Activated naive CD4-positive, alpha-beta T cell (primary cell): ENCODE measurements at places on chromosomes 5 and 9.

- no peak for DNase-seq
These were observed 1071.9 kb upstream of the ARRDC3 start for GRCh38 chr5:92455011-92455410.

DNA sequence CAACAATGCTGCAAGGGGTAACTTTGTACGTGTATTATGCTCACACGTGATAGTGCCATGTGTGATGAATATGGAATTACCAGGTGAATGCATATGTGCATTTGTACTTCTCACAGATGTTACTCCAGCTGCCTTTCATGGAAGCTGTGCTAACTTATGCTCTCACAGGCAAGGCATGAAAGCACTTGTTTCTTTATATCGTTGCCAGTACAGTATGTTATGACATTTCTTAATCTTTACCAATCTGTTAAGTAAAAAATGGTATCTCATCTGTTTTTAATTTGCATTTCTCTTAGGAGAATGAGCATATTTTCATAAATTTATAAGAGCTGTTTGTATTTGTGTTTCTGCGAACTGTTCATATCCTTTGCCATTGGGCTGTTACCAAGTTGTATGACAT is 311.8 kb upstream of the DMRT1 start:
- DNase-seq: no peak

DNA sequence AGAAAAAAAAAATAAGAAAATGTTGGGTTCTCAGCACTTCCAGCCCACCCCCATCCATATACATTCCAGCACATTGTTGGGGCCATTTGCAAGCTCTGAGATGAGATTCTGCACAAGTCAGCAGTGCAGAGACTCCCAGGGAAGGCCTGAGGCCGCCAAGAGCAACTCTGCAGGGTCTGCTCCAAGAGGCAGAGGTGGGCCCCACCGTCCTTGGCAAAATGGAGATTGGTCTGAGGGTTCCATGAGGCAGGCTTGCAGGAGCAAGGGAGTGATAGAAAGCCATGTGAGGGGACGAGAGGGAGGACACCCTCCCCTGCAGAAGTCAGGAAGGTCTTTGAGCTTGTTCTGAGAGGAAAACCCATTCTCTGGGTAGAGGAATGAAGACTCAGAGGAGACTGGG is 51.9 kb upstream of the SAP30L start:
- no peak for DNase-seq

- DNase-seq: no peak
These were observed 213.9 kb downstream of the PRDM9 start for GRCh38 chr5:23721336-23721735.

GRCh38 chr9:131997779-131998178 is 81.9 kb downstream of the MED27 start:
- no peak for DNase-seq

- DNase-seq: no peak
These were observed 5.3 kb downstream of the CKMT2 start for GRCh38 chr5:81238460-81238859.

- no peak for DNase-seq
These were observed 85.4 kb upstream of the CPEB4 start for GRCh38 chr5:173802670-173803165.

GRCh38 chr5:159082474-159082873 is 17.2 kb downstream of the EBF1 start:
- DNase-seq: no peak

DNA sequence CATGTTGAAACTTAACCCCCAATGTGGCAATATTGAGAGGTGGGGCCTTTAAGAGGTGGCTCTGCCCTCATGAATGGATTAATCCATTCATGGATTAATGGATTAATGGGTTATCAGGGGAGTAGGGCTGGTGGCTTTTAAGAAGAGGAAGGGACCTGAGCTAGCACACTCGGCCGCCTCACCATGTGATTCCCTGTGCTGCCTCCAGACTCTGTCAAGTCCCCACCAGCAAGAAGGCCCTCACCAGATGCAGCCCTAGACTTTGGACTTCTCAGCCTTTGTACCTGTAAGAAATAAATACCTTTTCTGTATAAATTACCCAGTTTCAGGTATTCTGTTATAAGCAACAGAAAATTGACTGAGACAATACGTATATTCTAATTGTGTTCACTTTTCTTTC is 272.2 kb upstream of the DMRT1 start:
- DNase-seq: no peak

GRCh38 chr5:113778147-113778546 is 264.7 kb downstream of the YTHDC2 start:
- DNase-seq: no peak

GRCh38 chr5:170221327-170221741 is 11.5 kb upstream of the C5orf58 start:
- DNase-seq: no peak

GRCh38 chr5:35117967-35118366 is 70.2 kb upstream of the AGXT2 start:
- DNase-seq: no peak

- no peak for DNase-seq
These were observed 541.0 kb downstream of the DTWD2 start for GRCh38 chr5:118447350-118447749.

DNA sequence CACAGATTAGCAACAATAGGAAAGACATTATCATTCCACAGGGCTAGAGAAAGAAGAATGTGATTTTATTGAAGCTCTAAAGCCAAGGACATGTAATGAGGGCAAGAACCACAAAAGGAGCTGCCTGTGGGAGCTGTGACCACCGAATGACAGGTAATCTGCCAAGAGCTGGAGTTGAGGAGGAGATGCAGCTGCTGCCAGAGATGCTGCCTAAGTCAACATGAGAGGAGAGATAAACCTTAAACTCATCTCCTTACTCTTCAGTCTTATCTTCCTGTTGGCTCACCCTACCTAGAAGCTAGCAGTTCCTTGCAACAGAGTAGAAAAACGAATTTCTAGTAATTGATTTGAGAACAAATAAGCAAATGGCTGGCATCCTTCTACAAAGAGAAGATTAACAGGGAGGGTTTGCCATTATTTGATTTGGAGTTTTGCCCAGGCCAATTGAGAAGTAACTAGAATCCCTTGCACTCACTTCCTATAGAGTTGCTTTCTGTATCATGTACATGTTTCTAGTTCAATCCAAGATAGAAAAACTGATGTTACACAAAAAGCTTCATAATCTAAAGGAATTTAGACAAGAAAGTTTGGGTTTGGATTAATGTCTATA is 539.2 kb downstream of the TLE1 start:
- DNase-seq: no peak

- DNase-seq: no peak
These were observed 140.3 kb upstream of the RETREG1 start for GRCh38 chr5:16757146-16757545.

DNA sequence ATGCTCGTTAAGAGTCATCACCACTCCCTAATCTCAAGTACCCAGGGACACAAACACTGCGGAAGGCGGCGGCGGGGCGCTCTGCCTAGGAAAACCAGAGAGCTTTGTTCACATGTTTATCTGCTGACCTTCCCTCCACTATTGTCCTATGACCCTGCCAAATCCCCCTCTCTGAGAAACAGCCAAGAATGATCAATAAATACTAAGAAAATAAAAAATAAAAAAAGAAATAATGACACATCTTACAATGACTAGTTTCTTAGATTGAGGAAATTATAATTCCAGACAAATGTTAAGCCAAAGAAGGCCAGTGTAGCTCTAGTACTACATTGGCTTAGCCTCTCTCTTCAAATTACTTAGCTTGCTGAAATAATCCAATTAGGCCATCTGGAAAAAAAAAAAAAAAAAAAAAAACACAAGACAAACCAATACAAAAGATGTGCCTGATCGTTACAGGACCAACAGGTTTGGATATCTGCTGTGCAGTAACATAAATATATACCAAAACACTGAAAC is 58.0 kb downstream of the ANXA2R start:
- DNase-seq: no peak

GRCh38 chr5:102713278-102713677 is 41.8 kb upstream of the PAM start:
- DNase-seq: no peak

GRCh38 chr5:156036640-156037039 is 290.3 kb upstream of the SGCD start:
- DNase-seq: no peak

DNA sequence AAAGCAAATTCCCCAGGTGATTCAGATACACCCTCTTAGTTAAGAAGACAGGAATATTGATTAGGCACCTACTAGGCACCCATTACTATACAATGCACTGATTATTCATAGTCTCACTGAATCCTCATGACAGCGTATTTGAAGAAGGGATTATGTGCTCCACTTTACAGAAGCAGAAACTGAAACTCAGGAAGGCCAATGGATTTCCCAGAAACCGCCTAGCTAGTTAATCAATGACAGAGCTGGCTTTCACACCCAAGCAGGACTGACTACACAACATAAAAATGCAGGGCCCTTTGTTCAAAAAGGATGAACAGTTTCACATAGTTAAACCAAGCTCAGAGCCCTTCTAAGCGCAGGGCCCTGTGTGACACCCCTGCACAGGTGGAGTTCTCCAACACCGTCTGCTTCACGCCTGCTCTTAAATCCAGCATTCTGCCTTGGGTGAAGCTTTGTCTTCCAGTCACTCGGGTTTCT is 117.3 kb downstream of the TTLL11 start:
- DNase-seq: no peak

- no peak for DNase-seq
These were observed 15.5 kb downstream of the SLC6A18 start for GRCh38 chr5:1240496-1241260.

GRCh38 chr9:121921444-121921843 is 171.7 kb downstream of the TTLL11 start:
- no peak for DNase-seq

- DNase-seq: no peak
These were observed 3.7 kb downstream of the GALNT12 start for GRCh38 chr9:98811051-98811650.

DNA sequence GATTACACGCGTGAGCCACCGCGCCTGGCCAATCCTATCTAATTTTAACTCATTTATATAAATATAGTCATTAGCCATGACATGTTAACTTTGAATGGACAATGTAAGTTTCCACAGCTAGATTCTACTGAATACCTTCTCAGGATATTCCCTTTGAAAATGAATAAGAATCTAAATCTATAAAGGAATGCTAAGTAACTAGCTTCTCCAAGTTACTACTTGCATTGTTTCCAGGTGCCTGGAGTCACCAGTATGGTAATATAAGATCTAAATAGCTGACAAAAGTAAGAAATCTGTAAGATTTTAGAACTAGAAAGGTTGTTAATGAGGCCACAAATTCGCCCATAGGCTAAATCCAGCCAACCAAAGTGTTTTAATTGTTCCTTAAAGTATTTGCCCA is 189.1 kb upstream of the SLC12A2 start:
- no peak for DNase-seq

- no peak for DNase-seq
These were observed 1.9 kb upstream of the PAEP start for GRCh38 chr9:135559606-135560005.

DNA sequence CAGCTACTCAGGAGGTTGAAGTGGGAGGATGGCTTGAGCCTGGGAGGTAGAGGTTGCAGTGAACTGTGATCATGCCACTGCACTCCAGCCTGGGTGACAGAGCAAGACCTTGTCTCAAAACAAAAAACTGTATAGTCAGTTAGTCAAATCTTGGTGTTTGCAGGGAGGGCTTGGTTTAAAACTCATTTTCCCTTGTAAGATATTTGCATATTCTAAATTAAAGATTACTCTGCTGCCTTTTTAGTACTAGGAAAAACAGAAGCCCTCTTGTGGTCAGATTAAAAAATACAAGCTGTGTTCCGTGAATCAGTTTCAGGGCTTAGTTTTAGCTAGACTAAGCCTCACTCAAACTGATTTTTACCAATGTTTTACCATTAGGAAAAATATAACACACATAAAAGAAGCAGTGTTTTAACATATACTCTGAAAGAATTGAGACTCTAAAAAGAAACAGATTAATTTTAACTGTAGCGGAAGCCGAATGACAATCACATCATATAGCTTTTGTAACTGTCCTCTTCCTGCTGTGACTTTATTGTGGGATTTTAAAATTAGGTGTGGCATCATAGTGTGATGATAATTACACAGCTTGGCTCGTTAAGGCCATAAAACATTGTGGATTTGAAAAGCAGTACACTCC is 84.9 kb upstream of the BASP1 start:
- no peak for DNase-seq

DNA sequence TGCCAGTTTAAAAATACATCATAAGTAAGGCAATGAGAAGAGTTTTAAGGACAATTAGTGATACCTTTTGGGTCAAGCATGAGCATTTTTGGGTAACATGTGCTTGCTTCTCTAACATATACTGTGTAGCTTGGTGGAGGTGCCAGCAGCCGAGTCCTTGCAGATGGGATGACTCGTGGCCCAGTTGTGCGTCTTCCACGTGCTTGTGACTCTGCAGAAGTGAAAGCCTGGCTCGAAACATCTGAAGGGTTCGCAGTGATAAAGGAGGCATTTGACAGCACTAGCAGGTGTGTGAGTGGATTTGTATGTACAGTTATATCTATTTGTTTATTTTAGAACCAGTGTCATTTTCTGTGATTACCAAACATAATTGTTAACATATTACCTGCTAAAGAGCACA is 18.2 kb downstream of the HMGCR start:
- DNase-seq: no peak

GRCh38 chr5:151775025-151775606 is 3.4 kb downstream of the G3BP1 start:
- DNase-seq: no peak

DNA sequence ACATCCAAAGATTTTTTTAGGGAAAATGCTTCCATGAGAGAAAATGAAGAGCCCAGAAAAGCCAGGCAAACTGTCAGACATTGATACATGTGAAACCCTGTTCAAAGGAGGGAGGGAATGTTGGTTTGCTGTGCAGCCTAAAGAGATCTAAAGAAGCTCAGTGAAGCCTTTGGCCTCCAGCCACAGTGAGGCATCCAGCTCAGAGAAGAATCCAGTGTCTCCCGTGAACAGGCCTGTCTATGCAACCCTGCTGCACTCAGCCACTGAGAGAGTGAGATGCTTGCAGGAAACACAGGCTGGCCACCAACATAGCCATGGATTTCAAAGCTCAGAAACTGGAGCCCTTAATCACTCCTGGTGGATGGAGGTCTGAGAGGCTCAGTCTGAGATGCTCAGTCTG is 171.4 kb upstream of the PLCXD3 start:
- DNase-seq: no peak

GRCh38 chr9:109568568-109569210 is 70.6 kb upstream of the PTPN3 start:
- DNase-seq: no peak

DNA sequence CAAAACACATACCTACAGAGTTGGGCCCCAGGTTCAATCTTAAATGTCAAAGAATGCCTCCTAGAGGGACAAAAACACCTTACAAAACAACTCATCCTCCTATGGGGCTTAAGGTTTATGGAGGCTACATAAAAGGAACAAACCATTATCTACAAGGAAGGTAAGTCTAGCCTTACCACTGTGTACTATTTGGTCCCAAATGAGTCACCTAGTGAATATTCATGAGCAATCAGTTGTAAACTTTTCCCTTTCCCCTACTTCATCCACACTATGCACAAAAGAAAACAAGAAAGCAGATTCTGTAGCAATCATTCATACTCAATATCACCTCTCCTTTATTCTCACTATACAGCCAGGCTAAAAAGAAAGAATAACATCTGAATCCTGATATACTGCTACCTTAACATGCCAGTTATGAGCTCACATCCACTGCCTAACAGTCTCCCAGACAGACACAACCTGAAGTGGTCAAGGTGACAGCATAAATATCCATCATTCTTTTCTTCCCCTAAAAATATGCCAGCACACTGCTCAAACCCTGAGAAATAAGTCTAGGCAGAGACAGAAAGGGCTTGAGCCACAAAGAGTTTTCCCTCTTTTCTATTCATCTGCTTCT is 6.2 kb downstream of the OXCT1 start:
- no peak for DNase-seq
